ENCODE measurements at places on chromosomes 1 and 21.

- no peak for DNase-seq
These were observed 25.0 kb downstream of the RGS4 start for GRCh38 chr1:163094182-163094581.

GRCh38 chr1:226309398-226310244, 657 bp upstream of the LIN9 start:
- DNase-seq = peak; percentile 63

GRCh38 chr21:32256873-32257620, 21.8 kb downstream of the MIS18A start:
- DNase-seq = peak; percentile 89

GRCh38 chr1:82718719-82719419, 918.1 kb downstream of the ADGRL2 start:
- no peak for DNase-seq

- DNase-seq = no peak
These were observed 38.7 kb upstream of the NEK7 start for GRCh38 chr1:198118134-198118533.

GRCh38 chr21:33817663-33818451, 97.7 kb downstream of the ATP5PO start:
- DNase-seq = peak; percentile 45

GRCh38 chr1:204970937-204971336, 72.1 kb upstream of the CNTN2 start:
- no peak for DNase-seq

DNA sequence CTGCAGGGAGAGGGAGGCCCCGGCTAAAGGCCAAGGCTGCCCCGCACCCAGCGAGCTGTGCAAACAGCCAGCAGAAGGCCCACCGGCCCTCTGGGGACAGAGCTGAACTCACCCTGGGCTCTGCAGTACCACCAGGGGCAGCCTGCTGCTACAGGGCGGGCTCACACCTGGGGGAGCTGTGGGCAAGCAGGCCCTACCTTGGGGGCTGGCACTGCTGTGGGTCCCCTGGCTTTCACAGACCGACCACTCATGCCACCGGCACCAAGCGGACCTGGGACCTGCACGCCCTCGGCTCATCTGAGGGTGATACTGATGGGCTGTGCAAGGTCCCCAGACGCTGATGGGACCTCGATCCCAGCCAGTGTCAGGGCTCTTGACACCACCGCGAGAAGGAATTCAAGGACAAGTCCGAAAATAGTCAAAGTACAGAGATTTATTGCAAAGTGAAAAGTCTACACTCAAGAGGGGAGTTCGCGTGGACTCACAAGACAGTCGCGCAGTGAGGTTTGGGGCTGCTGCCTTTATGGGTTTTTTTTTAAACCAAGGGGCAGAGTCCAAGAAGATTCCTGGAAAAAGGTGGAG, 61.0 kb upstream of the ADARB1 start:
- DNase-seq = no peak

GRCh38 chr1:71755441-71755840, 526.9 kb downstream of the NEGR1 start:
- no peak for DNase-seq

GRCh38 chr1:244336232-244336899, 115.3 kb downstream of the ADSS2 start:
- DNase-seq = no peak

DNA sequence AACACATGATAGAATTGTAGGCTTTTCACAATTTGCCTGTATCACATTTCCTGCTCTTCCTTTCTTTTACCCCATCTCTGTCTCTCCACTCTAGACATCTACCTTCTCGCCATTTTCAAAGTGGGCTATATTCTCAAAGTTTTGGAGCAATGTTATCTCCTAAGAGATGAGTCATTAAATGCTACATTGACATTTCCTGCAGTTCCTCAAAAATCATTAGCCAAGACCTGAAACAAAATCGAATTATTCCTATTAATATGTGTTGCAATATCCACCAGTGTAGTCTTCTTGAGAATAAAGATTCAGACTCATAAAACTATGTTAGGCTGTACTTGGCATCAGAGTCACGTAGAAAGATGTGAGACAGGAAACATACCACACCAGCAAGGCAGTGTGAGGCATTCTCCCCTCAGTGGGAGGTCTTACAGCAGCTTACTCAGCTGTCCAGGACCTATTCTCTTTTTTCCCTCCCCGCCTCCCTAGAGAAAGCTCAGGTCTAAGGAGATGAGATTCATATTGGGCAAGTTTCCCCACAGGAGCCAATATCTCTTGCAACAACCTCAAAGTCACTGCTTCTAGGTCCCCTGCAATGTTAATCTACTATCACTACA, 38.8 kb downstream of the FRRS1 start:
- DNase-seq = no peak

DNA sequence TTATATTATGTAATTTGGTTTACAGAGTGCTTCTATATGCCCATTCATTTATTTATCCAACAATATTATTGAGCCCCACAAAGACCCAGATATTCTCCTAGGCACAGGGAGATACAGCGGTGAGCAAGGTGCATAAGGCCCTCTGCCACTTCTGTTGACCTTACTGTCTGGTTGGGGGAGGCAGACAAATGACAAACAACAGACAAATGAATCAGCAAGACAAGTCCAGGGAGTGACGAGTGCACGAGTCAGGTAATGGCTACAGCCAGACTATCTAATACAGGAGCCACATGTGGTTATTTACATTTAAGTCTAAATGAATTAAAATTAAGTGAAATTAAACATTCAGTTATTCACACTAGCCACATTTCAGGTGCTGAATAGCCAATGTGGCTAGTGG, 22.0 kb upstream of the BCAR3 start:
- DNase-seq = no peak

- DNase-seq = no peak
These were observed 302.6 kb downstream of the PAPPA2 start for GRCh38 chr1:176765608-176766007.

- DNase-seq = no peak
These were observed 297.0 kb downstream of the AKT3 start for GRCh38 chr1:243553090-243553489.

DNA sequence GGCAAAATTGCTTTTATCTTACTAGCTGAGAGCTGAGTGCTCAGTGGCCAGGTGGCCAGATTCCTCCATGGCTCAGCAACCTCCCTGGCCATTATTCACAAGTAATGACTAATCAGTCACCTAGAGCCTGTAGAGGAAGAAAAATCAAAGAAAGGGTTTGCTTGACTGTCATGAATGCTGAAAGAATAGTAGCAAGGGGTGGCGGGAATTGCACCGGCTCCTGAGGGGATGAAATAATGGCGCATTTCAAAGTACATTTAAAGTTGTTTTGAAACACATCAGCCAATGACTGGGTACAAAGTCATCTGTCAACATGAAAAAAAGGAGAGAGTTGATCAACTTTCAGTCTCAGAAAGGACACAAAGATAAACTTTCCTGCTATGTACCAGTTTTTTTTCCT, 99.5 kb downstream of the OMA1 start:
- no peak for DNase-seq

- DNase-seq = no peak
These were observed 25.1 kb upstream of the HTR1D start for GRCh38 chr1:23242414-23242813.

DNA sequence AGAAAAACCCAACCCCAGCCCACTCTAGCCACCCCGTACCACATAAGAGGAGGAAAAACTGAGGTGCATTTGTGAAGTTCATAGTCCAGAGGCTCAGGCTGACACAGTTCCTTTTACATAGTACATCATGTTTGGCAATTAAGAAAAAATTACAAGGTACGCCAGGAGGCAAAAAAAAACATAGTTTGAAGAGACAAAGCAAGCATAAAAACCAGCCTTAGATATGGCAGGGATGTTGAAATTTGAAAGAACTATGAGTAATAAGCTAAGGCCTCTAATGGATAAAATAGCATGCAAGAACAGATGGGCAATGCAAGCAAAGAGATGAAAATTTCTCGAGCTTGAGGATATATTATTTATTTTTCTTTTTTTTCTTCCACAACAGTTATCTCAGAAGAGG, 31.9 kb downstream of the MIXL1 start:
- no peak for DNase-seq

GRCh38 chr1:39174390-39175081, 30.0 kb upstream of the MACF1 start:
- DNase-seq = no peak

- DNase-seq = peak; percentile 46
These were observed 199.3 kb downstream of the TTLL7 start for GRCh38 chr1:83799594-83799993.

GRCh38 chr1:156910309-156910782, 10.1 kb upstream of the LRRC71 start:
- no peak for DNase-seq

- DNase-seq = no peak
These were observed 53.6 kb downstream of the RPS6KC1 start for GRCh38 chr1:213104604-213105003.

GRCh38 chr1:235583511-235584001, 66.0 kb downstream of the GNG4 start:
- DNase-seq = no peak

- no peak for DNase-seq
These were observed 55.6 kb downstream of the UCK2 start for GRCh38 chr1:165883056-165883455.

- no peak for DNase-seq
These were observed 83.6 kb upstream of the L1TD1 start for GRCh38 chr1:62111084-62111483.

DNA sequence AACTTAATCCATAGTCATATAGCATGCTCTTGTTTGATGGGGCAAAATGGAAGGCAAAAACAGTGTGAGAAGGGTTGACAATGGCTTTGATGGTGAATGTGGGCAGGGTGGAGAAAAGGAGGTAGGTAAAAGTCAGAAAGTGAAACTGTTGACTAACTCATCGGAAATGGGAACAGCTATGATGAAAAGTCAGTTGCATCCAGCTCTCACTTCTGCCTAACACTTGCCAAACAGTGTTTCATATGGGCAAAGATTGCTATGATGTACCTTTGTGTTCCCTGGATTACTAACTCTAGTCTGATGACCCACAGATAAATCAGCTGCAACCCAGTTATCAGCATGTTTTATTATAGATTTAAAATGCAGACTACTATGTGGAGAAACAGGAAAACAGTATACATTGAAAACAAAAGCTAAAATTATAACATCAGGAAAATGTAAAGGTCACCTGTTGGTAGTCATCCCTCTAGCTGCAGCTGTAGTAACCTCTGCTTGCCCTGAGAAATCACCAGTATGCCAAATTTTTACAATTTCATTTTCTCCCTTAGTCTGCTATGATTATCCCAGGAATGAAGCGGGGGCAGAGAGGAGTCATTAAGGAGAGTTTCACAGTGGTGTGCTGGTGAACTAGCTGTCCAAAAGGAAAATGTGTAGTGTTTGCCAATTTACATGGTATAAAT, 11.7 kb downstream of the TNFSF18 start:
- no peak for DNase-seq

- DNase-seq = no peak
These were observed 112.3 kb upstream of the IRF2BP2 start for GRCh38 chr1:234722270-234722704.

- no peak for DNase-seq
These were observed 216.7 kb upstream of the HOOK1 start for GRCh38 chr1:59598120-59598440.

DNA sequence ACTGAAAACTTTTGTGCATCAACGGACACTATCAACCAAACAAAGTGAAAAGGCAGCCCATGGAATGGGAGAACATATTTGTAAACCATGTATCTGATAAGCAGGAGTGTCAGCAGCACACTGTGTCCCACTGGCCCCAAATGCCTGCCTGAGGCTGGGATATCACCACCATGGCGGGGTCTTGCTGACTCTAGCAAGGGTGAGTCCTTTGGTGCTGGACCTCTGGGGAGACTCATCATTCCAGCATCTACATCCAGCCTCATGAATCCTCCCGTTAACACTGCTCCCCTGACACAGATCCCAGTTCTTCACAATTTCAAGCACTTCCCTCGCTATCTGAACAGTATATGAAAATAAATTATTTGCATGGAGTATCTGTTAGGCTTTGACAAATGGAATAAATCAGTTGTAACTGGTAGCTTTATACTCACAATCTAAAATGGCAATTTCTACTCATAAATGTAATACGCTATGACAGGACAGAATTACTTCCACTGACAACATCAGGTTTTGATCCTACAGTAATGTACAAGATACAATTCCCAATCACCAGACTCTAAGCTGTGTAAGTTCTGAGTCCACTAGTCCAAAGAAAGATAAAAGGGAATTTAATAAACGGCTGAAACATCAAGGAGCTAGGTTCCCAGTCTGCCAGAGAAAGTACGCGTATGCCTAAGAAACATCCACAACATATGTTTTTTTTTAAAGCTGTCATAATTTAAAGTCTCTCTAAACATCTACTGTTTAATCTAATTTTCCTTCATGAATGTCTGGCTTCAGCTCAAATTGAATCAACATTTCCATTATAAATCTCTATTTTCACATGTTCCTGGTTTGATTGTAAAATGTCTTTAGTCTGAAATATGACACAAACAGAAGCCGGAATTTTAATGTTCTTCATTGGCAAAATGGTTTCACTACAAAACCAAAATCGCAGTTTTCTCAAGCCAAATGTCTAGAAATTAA, 95.1 kb downstream of the SIPA1L2 start:
- no peak for DNase-seq

DNA sequence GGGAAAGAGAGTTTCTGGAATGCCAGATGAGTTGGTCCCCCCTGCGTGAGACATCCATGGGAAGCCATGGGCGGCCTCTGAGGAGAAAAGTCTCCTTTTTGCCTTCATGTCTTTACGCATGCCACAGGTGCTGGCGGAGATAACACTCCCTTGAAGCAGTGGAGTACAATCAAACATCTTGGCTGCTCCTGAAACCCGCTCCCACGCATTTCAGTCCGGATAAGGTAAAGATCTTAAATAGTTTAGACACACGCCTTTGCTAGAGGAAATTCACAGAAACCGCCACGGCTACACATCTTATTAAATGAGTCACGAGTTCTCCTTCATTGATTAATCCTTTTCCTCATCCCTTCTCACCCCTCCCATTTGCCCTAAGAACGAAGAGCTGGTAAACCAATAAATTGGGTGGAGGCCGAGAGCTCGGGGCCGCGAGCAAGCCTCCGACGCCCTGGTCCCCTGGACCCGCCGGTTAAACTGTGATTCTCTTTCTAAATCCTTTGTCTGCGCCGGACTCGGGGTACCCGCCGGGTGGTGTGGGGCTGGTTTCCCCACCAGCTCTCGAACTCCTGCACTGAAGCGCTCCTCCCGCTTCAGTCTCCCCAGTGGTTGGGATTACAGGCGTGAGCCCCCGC, 6.6 kb upstream of the ZNF669 start:
- DNase-seq = no peak

DNA sequence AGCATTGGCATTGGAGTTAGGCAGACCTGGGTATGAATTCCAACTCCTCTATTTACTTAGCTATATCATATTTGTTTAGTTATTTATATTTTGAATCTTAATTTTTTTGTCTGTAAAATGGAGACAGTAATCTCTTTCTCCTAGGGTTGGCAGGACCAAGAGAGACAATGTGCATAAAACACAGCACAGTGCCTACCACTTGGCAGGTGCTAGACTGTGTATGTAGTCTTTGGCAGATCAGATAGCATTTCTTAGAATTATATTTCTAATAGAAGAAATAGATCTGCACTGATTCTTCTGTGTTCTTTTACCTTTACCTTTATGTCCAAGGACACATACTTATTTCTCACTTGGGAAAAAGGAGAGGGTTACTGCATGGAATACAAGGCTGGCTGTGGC, 177.2 kb downstream of the GIPC2 start:
- DNase-seq = no peak

GRCh38 chr1:221768444-221769066, 26.7 kb upstream of the DUSP10 start:
- DNase-seq = no peak
